Stimulated activated CD4-positive, alpha-beta T cell treated with anti-CD3 and anti-CD28 coated beads, Interleukin-4, amount 100 ng/mL, for 24 hours (primary cell): ENCODE measurements at places on chromosomes 6 and 20.

GRCh38 chr6:79646006-79646405, 14.9 kb downstream of the SH3BGRL2 start:
- no peak for DNase-seq

DNA sequence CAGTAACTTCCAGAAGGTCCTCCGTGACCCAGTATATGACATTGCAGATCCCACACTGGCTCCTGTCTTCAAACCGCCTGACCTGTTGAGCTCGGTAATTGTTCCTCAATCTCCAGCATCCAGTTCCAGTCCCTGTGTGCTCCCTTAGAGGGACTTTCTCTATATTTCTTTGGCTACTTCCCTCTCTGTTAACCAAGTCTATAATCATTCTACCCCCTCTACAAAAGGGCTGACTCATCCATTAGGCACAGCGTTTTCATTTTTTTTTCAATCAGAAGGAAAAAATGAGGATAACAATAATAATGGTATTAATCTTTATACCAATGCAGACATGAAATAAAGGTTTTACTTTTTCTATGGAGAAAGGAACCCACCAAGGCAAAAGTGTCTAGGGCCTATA, 69.3 kb downstream of the FAM229B start:
- DNase-seq = no peak

- no peak for DNase-seq
These were observed 5.9 kb upstream of the HDAC2 start for GRCh38 chr6:113976806-113977205.

DNA sequence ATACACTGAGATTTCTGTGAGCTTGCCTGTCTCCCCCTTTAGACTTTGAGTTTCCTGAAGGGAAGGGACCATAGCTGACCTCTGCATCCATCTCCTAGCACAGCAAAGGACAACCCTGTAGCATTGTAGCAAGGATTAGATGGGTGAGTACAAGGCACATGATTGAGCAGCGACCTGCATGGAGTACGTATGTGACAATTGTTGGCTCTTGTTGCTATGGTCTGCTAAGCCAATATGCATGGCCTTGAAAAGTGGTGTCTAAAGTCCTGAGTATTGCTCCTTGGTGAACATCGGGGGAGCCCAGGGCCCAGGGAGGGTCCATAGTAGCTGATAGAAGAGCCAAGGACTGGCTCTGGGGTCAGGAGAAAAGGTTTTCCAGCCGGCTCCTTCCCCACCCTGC, 365.0 kb upstream of the CHD6 start:
- no peak for DNase-seq

GRCh38 chr6:3247255-3248146, 11.2 kb upstream of the PSMG4 start:
- no peak for DNase-seq

DNA sequence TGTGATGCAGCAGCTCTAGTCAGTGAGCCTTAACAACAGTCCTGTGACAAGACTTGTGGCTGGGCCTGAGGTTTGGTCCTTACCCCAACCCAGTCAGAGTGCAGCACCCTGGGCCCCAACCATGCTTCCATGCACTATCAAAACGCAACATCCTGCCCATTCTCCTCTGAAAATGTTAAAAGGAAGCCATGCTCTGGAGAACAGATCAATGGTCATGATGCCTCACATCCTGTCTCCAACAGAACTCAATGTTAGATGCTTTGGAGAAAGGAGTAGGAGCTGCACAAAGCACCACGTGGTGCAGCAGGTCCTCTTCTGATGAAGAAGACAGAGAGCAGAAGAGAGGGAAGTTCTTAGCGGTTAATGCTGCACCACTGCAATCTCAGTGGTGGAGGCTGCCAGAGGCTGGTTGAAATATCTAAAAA, 41.9 kb downstream of the TRAM2 start:
- no peak for DNase-seq

DNA sequence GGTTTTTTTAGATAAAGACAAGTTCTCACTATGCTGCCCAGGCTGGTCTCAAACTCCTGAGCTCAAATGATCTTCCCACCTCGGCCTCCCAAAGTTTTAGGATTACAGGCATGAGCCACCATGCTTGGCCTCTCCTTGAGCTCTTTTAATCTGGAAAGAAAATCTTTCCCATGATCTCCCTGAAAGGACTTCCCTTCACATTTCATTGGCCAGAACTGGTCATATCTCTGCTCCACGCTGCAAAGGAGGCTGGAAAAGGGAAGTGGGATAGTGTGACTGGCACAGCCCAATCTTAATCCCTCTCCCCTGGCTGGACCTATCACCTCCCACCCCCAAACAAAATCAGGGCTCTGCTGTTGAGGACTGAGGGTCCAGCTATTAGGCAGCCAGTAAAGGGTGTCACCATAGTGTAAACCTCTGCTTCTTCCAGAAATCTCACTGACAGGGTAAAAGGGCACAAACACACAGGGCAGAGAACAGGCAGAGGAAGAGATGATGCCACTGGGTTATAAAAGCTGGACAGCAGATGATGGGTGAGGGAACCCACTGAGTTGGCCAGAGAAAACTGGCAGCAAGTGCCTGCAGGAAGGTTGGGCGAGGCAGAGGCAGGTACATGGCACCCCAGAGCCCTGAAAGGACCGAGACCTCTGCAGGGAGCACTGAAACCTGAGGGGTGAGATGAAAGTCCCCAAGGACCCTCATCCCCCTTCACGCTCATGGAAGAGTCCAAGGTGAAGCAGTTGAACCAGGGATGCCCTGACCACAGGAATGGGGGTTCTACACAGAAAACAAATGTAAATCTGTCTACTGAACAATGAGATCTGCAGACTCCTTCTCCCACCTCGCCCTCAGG, 83.1 kb upstream of the PTPN1 start:
- no peak for DNase-seq

- no peak for DNase-seq
These were observed 128.0 kb downstream of the TENT5A start for GRCh38 chr6:81624453-81624852.

- DNase-seq = peak; percentile 77
These were observed 78.1 kb downstream of the PRDM1 start for GRCh38 chr6:106163966-106164877.

DNA sequence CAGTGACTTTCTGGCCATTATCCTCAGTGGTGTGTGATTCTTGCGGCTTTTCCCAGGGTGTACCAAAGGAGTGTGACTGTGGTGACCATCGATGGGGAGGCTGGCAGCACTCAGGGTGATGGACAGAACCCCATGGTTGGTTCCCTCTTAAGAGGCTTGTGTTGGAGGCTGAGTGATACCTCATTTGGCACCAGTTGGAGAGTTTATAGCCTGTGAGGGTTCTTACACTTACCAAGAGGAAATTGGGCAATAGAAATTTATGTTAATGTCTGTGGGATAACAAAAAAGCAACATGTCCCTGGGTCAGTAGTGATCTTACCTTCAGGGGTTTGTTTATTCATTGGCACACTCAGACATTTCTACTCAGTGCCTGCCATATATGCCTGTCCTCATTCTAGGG, 37.2 kb downstream of the DAAM2 start:
- no peak for DNase-seq

DNA sequence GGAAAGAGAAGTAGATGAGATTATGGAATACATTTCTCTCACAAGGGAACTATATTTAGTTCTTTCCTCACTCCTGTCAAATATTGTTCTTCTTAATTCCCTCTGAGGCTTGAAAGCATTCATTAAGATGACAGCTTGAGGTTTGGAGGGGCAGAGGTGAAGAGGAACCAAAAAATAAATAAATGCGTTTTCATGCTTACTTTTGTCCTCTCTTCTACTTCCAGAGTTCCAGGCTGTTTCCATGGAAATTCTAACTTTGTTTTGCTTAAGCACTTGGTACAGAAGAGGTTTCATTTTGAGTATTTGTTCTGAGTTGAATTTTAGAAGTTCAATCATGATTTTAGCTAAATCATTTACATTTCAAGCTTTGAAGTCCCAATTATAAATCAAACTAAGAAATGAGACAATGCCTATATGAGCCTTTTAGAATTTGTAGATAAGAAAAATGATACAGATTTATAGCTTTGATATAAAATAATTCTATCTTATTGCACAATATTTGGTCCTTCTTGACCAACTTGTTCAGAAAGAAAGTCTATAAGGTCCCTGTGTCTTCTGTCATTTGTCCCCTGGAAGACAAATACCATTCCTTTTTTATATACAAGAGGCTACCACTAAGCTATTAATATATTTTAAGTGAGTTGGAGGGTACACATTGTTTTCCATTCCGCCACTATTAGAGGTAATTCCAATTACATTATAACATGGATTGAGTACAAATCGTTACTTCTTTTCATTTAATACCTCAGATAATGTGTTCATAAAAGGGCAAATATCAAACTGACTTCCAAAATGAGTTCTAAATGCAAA, 16.3 kb downstream of the RBM24 start:
- no peak for DNase-seq

GRCh38 chr6:96571551-96571950, 8.6 kb downstream of the FHL5 start:
- DNase-seq = no peak

GRCh38 chr6:107118976-107119375, 3.7 kb upstream of the BEND3 start:
- no peak for DNase-seq

DNA sequence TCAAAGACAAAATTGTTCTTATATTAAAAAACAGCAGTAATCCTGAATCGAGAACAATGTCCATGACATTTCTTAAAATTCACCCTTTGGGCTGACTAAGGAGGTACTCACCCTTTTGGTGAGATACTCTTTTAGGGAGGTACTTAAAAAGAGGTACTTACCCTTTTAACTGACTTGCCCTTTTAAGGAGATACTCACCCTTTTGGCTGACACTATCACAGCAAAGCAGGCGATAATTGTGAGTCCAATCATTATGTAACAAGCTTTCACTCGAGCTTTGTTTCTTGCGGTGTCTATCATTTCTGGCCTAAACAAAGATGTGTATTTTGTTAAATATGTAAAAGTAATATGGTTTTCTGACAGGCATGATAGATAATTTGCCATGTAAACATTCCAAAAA, 3.7 kb downstream of the FAM162B start:
- no peak for DNase-seq

DNA sequence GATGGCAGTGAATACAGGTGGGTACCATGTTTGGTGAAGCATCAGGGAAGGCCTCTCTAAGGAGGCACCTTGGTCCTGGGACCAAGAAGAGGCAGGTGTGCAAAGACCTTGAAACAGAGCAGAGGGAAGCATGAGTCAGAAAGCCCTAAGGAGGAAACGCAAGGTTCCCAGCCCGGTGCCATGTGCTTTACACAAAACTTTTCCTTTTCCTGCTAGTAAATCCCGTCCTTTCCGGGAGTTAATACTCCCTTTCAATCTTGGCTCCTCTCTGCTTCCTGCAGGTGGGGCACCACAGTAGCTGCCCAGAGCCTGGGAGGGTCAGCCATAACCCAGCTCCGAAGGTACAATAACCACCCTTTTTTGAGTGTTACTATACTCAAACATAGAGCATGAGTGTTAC, 19.4 kb upstream of the SLC23A2 start:
- no peak for DNase-seq

DNA sequence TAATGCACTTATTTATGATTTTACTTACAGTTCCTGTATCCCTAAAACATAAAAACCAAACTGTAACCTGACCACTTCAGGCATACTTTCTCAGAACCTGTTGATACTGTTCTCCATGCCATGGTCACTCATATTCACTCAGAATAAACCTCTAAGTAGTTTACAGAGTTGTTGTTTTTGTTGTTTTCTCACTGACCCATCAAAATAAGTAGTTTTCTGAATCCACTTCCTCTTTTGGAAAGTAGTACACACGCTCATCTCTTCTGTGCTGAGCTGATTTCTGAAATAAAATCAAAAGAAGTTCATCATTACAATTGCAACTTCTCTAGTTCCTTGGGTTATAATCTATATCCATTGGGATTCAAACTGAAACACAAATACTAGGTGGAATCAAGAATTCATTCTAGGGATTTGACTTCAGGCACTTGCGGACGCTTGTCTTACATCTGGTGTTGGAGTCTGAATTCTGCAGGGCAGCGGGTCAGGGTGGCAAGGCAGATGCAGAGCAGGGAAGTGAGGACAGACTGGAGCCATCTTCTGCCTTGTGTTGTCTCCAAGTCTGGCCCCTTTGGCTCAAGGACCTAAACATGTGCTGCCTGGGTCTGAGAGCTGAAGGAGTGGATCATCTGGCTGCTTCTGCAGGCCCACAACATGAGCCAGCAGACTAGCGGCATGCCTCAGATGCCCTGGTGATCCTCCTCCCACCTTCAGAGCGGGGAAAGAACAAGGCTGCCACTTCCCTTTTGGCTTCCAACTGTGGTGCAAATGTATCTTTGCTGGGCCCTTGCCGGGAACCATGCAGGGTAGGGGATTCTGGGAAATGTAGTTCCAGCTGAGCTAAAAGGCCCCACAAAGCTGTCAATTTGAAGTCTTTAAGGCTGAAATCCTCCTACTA, 167.9 kb upstream of the MYLIP start:
- DNase-seq = no peak

GRCh38 chr6:43076464-43077332, 584 bp downstream of the PTK7 start:
- no peak for DNase-seq

DNA sequence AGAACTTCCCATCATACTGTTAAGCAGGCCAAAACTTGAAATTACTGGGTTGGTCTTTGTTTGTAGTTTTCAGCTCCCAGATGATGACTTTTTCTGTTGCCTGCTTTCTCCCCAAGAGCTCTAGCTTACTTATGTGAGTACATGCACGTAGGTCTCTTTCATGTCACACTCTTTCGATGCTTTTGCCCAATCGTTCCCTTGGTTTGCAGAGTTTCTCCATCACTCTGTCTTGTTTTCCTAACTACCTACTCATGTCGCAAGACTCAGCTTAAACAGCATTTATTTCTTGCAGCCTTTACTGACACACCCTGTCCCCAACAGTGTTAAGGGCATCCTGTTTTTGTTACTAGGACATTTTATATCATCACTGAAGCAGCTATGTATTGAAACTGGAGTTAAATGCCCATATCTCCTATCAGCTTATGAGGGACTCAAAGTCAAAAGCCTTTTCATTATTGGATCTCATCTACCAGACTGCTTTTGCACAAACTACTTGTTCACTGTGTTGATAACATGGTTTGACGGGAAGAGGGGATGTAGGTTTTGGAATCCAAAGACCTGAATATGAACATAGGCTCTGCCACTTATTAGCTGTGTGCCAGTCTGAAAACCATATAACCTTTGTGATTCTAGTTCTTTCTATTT, 2.9 kb downstream of the ARG1 start:
- no peak for DNase-seq

DNA sequence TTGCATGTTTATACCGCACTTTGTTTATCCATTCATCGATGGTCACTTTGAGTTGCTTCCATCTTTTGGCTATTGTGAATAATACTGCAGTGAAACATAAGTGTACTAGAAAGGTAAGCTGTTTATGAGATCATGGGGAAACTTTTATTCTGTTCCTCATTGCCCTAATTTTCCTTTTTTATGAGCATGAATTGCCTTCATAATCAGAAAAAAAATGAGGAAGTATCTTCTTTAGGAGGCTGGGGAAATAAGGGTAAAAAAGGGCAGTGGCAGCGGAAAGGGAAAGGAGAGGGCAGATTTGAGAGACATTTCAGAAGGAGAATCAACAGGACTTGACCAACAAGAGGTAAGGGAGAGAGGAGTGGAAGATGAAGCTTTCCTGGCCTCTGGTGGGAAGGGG, 14.3 kb upstream of the SERINC3 start:
- no peak for DNase-seq
